Stimulated activated CD8-positive, alpha-beta memory T cell treated with anti-CD3 and anti-CD28 coated beads, Interleukin-4, amount 100 ng/mL, for 24 hours (primary cell): ENCODE measurements at places on chromosomes 6 and 20.
A peak's percentile ranks its signal among the peaks of the same experiment; 100 is the strongest.

- DNase-seq: no peak
These were observed 89.4 kb upstream of the EZR start for GRCh38 chr6:158908606-158909005.

GRCh38 chr6:41683523-41684310, 45.4 kb downstream of the MDFI start:
- peak; percentile 73 for DNase-seq

GRCh38 chr6:115067690-115068447, 725.0 kb upstream of the HS3ST5 start:
- no peak for DNase-seq

DNA sequence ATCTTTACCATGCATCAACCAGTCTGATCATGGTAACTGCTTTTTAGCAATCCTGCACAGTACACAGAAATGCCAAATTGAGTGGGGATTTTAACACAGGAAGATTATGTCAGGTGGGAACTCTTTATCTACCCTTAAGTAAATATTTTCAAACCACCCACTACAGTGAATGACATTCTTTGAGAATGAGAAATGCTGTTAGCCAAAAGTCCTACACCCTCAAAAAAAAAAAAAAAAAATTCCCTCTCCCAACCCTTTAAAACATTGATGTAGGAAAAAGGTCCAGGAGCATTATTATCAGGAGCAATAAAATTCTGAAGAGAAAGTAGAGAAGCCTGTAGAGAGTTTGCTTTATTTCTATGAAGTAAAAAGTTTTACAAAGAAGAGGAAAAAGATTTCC, 307.2 kb upstream of the THEMIS start:
- DNase-seq: no peak

GRCh38 chr6:129621252-129621651, 88.7 kb downstream of the ARHGAP18 start:
- no peak for DNase-seq

GRCh38 chr6:151891524-151891923, 84.0 kb downstream of the ESR1 start:
- no peak for DNase-seq

- DNase-seq: no peak
These were observed 35.3 kb downstream of the DUSP22 start for GRCh38 chr6:327538-328116.

DNA sequence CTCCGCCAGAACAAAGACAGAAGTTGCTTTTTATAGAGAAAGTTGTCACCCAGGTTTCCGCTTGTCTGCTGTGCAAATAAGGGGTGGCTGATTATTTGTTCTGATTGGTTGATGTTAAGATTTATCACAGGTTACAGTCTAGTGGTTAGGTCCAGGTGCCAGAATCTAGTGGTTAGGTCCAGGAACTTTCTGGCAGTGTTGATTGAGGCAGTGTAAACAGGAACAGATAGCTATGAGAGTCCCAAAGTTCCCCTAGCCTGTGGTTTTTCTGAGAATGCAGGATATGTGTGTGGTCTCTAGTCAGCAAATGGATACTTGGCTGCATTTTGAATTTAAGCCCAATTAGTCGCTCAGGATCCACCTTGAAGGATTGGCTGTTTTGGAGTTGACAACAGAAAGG, 148.0 kb downstream of the TMEM200A start:
- no peak for DNase-seq

- no peak for DNase-seq
These were observed 130.7 kb downstream of the UTRN start for GRCh38 chr6:144415835-144416237.

DNA sequence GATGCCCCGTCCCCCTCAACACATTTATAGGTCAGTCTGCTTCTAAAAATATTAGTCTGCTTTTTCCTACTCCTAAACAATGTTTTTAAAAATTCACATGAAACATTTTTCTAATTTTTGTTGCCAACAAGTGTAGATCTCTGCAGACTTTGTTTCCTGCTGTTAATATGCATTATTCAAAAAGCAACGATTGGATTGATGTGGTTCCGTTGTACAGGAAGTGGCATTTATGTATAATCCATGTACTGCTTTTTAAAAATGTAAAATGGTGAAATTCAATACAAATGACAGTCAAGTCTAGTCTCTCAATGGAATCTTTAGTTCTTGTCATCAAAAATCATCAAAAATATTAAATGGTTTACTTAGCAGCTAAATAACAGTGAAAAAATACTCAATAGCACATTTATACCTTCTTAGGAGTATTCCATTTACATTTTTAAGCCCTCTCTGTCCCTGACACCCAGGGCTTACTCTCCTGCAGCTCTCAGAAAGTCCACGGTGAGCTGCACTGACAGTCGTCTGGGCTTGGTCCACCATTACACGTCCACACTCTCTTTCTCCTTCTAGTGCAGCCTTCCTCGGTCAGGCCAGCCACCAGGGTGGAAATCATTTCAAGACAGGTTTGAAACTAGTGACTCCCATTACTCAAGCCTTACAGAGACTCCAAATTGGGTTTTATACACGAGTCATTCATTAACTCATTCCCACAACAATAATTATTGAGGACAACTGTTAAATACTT, 211.5 kb downstream of the TMEM200A start:
- no peak for DNase-seq

- DNase-seq: no peak
These were observed 2.8 kb downstream of the SNRPB2 start for GRCh38 chr20:16732506-16733152.

- no peak for DNase-seq
These were observed 122.7 kb upstream of the RNF24 start for GRCh38 chr20:4138056-4138455.

- no peak for DNase-seq
These were observed 804 bp downstream of the C6orf141 start for GRCh38 chr6:49551078-49551865.

DNA sequence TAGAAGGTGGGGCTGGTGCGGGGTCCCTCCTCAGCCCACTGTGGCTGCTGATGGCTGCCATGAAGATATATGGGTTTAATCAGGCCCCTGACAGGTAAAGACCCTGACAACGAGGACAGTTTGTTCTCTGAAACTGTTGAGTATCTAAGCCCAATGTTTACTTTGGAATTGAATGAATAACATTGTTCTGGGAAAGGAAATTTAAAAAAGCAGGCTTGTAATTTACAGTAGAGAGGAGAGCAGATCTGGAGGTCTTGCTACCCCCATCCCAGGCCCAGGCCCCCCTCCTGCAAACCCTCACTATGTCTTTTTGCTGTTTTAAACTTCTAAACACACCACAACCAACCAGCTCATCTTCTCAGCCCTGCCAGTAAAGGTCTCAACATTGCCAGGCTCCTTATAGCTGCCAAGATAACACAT, 171.3 kb downstream of the CDC5L start:
- DNase-seq: no peak

DNA sequence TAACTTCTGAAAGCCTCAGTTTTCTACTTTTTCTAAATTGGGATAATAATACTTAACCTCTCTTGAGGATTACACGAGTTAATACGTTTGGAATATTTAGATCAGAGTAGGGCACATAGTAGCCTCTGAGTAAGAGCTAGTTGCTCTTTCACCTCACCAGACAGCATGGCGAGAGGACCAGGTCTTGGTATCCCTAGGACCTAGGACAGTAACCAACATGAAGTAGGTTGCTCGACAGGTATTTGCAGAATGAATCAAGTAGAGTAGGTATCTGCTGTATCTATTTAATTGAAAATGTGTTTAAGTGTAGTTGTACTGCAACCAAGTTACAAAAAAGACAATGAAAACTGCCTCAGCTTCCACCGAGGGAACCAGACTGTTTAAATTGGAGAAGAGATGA, 1.4 kb downstream of the CDC5L start:
- DNase-seq: no peak

DNA sequence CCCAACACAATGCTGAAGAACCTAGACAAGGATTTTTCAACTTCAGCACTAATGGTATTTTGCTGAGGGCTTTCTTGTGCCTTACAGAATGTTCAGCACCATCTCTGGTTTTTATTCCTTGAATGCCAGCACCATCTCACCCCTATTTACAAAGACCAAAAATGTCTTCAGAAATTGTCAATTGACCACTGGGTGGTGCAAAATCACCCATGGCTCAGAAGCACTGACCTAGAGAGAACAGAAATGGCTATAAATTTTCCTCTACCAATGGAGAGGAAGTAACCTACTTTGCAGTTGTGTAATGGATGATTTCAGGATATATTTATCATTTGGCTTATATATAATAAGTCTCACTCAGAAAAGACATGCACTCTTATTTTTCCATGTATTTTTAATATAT, 431.0 kb upstream of the IRAK1BP1 start:
- no peak for DNase-seq

GRCh38 chr6:168278904-168279303, 40.7 kb downstream of the DACT2 start:
- no peak for DNase-seq

DNA sequence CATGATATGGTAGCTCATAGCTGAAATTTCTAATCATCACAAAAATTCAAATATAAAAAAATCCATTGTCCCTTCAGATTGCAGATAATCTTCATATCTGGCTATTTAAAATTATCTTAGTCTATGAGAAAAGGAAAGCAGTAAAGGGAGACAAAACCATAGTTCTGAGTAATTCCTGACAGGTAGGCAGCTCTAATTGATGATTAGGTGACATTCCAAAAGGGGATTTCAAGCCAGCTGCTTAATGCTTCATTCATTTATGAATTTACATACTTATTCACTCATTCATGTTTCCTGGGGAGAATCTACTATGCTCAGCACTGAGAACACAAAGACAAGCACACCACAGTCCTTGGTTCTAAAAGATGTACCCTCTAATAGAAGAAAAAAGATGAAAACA, 437.1 kb downstream of the COL12A1 start:
- DNase-seq: no peak

- DNase-seq: no peak
These were observed 65.6 kb downstream of the CAP2 start for GRCh38 chr6:17458966-17459365.

DNA sequence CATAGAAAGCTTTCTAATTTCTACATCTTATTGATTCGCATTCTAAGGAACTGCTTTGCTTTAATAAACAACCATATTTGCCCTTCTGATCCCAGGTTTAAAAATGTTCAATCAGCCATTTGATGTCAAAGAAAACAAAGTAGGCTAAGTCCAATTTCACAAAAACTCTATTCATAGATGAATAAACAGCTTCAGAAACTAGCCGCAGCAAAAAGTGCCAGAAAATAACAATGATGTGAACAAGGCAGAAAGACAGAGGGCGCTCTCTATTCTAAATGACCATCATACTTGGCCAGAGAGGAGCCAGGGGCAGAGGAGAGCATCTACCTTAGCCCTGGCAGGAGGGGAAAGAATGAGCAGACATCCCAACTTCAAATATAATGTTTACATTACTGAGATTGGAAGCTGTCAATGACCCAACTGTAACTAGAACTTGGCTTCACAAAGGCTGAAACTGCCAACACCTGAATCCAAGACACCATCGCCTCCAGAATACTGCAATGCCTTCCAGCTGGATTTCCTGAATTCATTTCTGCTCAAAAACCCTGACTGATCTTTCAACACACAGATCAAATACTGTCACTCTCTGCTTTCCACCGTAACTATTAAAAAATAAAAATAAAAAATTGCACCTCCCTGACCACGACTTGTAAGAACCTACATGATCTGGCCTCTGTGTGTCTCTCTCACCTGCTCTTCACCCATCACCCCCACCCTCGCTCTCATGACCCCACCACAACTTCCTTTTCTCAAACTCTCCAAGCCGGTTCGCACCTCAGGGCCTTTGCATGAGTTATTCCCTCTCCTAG, 9.5 kb downstream of the CNKSR3 start:
- DNase-seq: no peak

GRCh38 chr20:891706-892080, 24.4 kb downstream of the ANGPT4 start:
- DNase-seq: no peak

- DNase-seq: no peak
These were observed 93.0 kb downstream of the TBC1D7 start for GRCh38 chr6:13235339-13235738.

GRCh38 chr6:110626442-110626841, 150.0 kb upstream of the SLC22A16 start:
- no peak for DNase-seq

DNA sequence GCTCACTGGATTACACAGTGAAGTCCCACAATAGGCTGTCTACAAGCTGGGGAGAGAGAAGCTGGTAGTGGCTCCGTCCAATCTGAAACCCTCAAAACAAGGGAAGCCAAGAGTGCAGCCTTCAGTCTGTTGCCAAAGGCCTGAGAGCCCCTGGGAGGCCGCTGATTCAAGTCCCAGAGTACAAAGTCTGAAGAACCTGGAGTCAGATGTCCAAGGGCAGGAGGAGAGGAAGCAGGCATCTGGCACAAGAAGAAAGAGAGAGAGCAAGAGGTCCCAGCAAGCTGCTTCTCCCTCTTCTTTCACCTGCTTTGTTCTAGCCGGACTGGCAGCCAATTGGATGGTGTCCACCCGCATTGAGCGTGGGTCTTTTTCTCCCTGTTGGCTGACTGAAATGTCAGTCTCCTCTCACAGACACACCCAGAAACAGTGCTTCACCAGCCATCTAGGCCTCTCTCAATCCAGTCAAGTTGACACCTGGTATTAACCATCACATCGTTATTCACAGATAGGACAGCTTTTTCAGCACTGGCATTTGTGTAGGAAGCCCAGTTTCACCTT, 51.2 kb downstream of the CRYBG1 start:
- no peak for DNase-seq

- no peak for DNase-seq
These were observed 584 bp downstream of the C20orf141 start for GRCh38 chr20:2815242-2815900.

DNA sequence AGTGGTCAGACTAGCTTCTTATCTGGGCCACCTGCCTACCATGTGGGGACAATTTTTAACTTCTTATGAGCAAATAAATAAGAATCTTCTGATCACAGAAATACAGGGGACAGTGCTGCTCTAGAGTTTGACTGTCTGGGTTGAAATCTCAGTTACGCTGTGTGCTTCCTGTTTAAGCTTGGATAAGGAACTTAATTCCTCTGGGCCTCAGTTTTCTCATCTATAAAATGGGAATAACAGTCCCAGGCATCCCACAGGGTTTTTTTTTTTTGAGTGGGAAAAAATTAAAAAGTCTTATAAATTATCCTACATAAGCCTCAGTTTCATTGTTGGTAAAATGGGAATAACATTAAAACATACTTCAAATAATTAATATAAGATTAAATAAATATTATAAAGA, 340.9 kb downstream of the ESR1 start:
- no peak for DNase-seq

DNA sequence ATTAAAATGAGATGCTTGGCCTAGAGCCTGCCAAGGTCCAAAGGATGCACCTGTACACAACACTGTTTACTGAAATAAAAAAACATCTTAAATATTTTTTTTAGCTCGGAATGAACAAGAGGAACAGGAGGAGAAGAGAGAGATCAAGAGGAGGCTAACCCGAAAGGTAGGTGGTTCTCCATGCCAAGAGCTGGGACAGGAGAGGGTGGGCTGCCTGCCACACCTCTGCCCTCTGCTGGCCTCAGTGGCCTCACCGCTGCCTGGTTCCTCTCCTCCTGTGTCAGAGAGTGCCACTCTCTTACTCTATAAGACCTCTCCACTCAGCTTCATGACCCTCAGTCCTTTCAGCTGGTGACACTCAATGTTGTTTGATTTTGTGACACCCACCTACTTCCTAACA, 50.2 kb downstream of the TBC1D7 start:
- no peak for DNase-seq
